ENCODE measurements at places on chromosomes 5 and 9. TPM values are rescaled to one million over a fixed set of nuclear protein-coding genes. Genes with fewer than 3 reads are reported as not detected.

The PAIP2 gene
- total RNA-seq = 66.7 TPM

GRCh38 chr5:134371834-134372340, 518 bp downstream of the UBE2B start:
- peak; percentile 87 for DNase-seq
- H3K27me3 ChIP-seq = no peaks in the 10 kb centered on the region
- peaks cover 3% of the 10 kb centered on the region for H3K36me3 ChIP-seq
- H3K27ac ChIP-seq = peak overlapping the region; percentile 98
- peak overlapping the region; percentile 86 for H3K4me3 ChIP-seq
- peaks cover 30% of the 10 kb centered on the region for H3K4me1 ChIP-seq

The DIRAS2 gene
- total RNA-seq = 0.34 TPM

The BSPRY gene
- total RNA-seq = 20.1 TPM

GRCh38 chr5:176724472-176724871, 77.2 kb downstream of the TSPAN17 start:
- H3K27me3 ChIP-seq = no peaks in the 10 kb centered on the region
- H3K4me1 ChIP-seq = no peaks in the 10 kb centered on the region
- H3K27ac ChIP-seq = no peak overlapping the region
- H3K36me3 ChIP-seq = no peaks in the 10 kb centered on the region
- H3K4me3 ChIP-seq = no peak overlapping the region

GRCh38 chr5:178473854-178474253, 116.3 kb downstream of the COL23A1 start:
- no peaks in the 10 kb centered on the region for H3K36me3 ChIP-seq
- H3K27me3 ChIP-seq = no peaks in the 10 kb centered on the region
- H3K27ac ChIP-seq = no peak overlapping the region
- DNase-seq = no peak

The LCN15 gene
- 0.23 TPM for total RNA-seq

The GABRP gene
- not detected for total RNA-seq

- no peak overlapping the region for H3K4me3 ChIP-seq
- no peaks in the 10 kb centered on the region for H3K36me3 ChIP-seq
- H3K27ac ChIP-seq = no peak overlapping the region
- DNase-seq = peak; percentile 6
These were observed 18.9 kb upstream of the ORM1 start for GRCh38 chr9:114303977-114304376.

DNA sequence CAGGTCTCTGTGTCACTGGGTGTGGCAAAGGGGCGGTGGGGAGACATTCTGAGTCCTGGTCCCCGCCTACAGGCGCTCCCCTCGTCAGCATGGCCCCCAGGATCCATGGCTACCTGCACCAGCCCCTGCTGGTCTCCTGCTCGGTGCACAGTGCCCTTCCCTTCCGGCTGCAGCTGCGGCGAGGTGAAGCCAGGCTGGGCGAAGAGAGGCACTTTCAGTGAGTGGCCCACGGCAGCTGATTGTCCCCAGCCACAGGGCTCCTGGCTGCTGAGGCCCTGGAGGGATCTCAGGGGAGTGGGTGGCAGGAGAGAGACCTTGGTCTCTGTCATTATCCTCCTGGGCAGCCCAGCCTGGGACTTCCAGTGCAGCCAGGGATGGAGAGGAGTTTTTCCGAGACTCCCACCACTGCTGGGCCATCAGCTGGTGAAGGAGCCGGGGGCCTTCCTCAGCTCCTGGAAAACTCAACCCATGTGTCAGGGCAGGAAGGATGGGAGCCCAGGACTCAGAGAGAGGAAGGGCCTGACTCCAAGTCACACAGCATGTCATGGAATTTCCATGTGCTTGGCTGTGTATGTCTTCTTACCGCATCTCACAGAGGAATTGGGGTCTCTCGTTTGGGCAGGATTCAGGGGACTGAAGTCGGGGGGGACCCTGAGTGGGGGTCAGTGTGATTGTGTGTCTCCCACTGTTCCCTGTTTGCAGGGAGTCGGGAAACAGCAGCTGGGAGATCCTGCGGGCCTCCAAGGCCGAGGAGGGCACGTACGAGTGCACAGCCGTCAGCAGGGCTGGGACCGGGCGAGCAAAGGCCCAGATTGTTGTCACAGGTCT, 37.4 kb downstream of the HMCN2 start:
- no peaks in the 10 kb centered on the region for H3K27me3 ChIP-seq
- no peak for DNase-seq

DNA sequence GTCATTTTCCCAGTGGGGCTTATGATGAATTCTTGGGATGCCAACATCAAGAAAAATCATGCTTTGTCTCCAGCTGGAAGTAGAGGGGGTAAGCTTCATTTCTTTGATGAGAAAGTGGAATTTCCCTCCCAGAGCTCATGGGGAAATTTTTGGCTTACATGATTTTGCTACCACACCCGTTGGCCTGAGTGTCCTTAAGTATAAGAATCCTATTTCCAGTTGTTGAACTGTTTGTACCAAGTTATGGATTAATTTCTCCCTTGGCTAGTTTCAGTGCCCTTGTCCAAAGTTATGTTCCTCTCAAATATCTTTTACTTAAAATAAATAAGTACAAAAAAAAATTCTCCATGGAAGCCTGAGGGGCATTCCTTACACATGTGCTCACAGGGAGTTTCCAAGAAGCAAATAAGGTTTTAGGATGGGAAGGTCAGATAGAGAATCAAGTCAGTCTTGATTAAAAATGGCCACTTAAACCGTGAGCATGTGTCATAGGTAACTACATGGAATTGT, 82.3 kb downstream of the PTCD2 start:
- no peaks in the 10 kb centered on the region for H3K36me3 ChIP-seq
- no peak for DNase-seq
- H3K4me3 ChIP-seq = no peak overlapping the region
- H3K27ac ChIP-seq = no peak overlapping the region
- no peaks in the 10 kb centered on the region for H3K27me3 ChIP-seq
- H3K4me1 ChIP-seq = no peaks in the 10 kb centered on the region

DNA sequence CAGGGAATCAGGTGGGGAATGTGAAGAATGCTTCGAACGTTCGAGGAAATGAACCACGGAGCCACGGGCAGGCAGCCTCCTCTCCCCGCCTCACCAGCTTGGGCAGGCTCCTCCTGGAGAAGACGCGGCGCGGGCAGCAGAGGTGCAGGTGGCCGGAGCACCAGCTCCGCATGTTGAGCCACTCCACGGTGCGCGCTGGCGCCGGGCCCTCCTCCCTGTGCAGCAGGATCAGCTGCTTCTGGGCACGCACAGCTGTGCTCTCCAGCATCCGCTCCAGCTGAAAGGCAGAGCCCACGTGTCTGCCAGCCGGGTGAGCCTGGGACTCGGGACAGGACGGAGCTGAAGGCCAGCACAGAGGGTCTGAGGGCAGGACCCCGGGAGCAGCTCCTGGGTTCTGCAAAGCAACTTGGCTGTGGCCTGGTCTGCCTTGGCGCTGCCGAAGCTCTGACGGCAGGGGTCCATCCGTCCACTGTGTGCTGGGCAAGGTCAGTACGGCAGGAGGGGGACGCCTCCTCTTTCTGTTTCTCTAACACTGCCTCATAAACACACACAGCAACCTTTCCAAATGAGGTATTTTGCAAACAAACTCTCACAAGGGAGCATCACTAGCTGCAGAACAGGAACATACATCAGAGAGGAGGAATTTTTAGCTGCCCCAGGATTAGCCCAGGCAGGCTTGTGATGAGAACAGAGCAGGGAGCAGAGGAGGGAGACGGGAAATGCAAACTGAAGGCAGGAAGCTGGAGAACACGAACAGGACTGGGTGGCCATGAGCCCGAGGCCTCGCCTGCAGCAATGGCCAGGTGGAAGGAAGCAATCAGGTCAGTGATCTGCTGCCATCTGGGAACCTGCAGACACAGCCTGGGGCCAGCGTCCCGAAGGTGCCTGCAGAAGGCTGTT, 20.1 kb upstream of the NSMF start:
- H3K27me3 ChIP-seq = no peaks in the 10 kb centered on the region
- no peak overlapping the region for H3K4me3 ChIP-seq
- H3K27ac ChIP-seq = no peak overlapping the region
- no peaks in the 10 kb centered on the region for H3K36me3 ChIP-seq

The AHRR gene
- total RNA-seq = 1.3 TPM

The PCDHAC2 gene
- 18.1 TPM for total RNA-seq
